ENCODE measurements at places on chromosomes 3 and 15.

DNA sequence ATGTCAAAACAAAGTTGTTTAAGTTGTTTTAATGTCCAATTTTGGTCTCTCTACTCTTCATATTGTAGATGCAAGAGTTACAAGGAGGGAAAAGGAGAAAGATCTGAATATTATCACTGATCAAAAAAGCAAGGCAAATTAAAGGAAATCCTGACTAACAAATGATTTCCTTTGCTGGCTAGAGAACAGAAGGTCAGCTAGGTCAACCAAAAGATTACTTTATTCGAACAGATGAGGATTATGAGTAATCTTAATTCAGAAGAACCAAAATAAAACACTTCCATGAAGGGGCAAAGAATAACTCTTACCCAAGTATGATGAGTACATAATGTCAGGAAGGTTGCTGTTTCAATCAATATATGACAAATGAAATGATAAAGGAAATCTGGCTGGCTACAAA, 33.8 kb downstream of the CPNE4 start:
- no peak for DNase-seq

DNA sequence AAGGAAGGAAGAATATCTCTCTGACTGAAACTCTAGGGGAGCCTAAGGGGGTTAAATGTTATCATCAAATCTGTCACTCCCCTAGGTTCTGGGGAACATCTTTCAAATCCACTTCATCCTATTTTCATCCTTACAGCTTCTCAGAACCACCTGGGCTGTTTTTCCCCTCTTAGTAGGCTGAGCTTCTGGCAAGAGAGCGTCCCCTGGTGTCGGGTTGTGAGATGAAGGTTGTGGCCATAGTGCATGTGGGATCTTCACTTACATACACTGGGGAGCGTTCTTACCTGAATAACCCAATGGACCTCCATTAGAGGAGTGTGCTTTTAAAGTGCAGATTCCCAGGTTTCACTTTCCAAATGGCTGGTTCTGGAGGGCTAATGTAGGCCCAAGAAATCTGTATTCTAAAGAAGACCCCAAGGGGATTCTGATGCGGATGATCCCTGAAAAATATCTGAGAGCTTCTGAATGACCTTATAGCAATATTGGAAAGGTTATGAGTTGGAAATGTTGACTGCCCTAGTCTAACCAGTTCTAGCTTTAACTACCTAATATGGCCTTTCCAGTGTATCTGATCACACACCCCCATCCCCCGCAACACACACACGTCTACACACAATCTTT, 663.7 kb downstream of the AGBL1 start:
- no peak for DNase-seq

DNA sequence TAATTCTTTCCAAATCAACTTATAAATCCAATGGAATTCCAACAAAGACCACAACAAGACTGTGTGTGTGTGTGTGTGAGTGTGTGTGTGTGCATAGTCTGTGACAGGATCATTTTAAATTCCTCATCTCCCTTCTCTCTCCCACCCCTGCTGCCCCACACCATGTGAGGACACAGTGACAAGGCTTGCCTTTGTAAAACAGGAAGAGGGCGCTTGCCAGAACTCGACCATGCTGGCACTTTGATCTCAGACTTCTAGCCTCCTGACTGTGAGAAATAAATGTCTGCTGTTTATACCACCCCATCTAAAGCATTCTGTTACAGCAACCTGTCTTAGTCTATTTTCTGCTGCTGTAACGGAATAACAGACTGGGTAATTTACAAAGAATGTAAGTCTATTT, 99.1 kb downstream of the NSMCE3 start:
- DNase-seq: no peak

GRCh38 chr15:92112180-92112579, 258.7 kb downstream of the SLCO3A1 start:
- DNase-seq: no peak
